Activated CD4-positive, alpha-beta T cell treated with anti-CD3 and anti-CD28 coated beads for 48 hours (primary cell): ENCODE measurements at places on chromosomes 5 and 9.

DNA sequence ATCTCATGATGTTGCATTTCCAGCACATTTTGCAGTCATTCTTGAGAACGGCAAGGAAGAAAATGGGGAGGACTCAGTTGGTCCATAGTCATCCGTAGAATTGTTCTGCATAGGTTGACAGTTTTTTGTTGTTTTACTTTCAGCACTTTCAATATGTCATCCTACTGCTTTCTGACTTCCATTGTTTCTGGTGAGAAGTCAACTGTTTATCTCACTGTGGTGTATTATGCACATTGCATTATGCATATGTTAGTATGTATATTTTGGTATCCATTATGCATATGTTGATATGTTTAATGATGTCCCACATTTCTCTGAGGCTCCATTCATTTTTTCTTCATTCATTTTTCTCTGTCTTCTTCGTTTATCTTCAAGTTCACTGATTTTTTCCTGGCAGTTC lies 10.5 kb downstream of the ADAMTS16 start:
- no peak for DNase-seq

GRCh38 chr5:52709167-52709925 lies 78.4 kb upstream of the ITGA1 start:
- DNase-seq = no peak

DNA sequence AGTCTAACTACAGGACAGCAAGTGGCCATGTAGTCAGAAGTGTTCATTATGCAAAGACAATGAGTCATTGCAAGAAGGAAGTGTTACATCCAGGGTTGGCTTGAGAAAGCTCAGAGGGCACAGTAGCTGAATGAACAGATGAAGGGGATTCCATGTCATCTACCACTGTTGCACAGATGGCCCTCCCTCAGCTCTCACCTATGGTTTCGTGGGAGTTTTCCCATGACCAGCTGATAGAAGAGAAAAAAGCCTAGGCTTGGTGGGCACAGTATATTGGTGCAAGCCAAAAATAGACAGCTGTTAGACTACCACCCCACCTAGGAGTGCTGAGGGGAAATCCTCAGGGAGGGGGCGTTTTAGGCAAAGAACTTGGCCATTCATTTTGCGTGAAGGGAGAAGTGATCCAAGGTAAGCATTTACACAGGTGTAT lies 217.0 kb downstream of the DMRT2 start:
- no peak for DNase-seq

- DNase-seq = no peak
These were observed 580.6 kb downstream of the PTPRD start for GRCh38 chr9:10032166-10032565.

GRCh38 chr5:95951916-95952315 lies 9.7 kb downstream of the ELL2 start:
- DNase-seq = no peak

DNA sequence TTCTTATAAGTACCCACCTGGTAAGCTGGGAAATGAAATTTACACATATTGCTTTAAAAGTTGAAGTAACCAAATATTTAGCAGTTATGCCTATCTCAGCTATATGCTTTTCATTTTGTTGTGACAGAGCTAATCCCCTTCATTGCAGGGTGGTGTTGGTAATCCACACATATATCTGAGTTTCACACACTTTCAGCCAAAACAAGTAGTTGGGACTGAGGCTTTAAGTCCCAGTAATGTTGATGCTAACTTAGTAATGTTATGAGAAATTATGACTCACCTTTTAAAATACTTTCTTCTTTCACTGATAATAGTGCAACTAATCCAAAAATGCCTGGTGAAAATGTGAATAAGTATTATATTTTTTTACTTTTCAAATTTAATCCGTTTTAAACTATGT lies 19.2 kb upstream of the RICTOR start:
- no peak for DNase-seq

DNA sequence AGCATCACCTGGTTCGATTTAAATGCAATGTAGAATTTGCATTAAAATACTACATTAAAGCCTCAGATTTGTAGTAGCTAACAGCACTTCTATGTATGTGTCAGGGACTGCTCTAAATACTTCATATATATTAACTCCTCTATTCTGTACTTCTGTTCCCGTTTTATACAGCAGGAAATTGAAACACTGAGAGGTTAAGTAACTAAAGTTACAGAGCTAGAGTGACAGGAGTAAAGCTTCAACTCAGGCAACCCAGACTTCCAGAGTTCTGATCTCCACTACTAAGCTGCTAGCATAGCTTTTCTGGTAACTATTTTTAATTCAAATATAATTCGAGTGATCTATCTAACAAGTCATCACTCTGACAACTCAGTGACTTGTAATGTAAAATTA lies 619 bp upstream of the APC start:
- no peak for DNase-seq

GRCh38 chr5:143201589-143201988 lies 201.9 kb downstream of the NR3C1 start:
- DNase-seq = no peak

DNA sequence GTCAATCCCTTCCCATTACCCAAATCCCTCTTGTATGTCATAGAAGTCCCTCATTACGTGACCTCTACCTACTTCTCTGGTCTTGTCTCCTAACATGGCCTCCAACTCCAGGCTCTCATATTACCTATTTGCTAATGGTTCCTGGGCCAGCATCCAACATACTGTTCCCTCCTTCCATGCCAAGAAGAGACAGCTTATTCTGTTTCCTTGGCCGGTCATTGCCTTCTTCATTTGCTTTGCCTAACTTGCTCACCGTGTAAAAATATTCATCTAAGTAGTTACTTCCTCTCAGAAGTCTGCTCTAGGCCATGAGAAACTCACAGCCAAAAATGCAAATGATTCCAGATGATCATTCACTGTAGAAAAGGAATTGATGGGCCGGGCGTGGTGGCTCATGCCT lies 8.9 kb upstream of the IL6ST start:
- DNase-seq = no peak

- no peak for DNase-seq
These were observed 94.3 kb downstream of the DAP start for GRCh38 chr5:10666531-10667299.

- no peak for DNase-seq
These were observed 8.2 kb upstream of the DOCK2 start for GRCh38 chr5:169628892-169629291.

GRCh38 chr9:88197781-88198340 lies 59.6 kb upstream of the SPATA31C2 start:
- no peak for DNase-seq

DNA sequence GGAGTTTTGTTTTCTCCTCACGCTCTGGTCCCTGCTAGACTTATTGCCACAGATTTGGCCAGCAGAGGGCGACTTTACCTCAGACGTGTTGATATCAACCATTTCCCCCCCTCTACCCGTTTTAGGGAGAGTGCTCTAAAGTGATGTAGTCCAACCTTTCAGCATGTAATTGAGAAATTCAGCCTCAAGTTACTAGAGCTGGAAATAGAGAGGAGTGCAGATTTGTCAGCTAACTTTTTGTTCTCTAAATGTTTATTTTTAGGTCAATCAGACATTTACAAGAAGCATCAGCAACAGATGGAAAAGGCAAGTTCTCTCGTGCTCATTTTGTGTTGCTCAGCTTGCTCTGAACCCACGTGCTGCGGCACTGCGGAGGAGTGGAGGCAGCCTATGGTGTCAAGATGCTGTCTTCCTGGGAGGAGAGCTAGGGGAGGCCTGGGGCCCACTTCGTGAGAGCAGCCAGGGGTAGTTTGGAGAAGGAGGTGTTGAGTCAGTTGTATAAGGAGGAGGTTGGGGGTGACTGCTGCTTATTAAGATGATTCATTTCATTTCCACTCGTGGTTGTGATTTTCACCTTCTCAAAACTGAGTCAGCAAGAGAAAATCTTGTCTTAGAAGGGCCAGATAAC lies 53.6 kb downstream of the GPR107 start:
- peak; percentile 91 for DNase-seq

GRCh38 chr9:86413971-86414880 lies 60.0 kb upstream of the TUT7 start:
- no peak for DNase-seq

GRCh38 chr5:81794226-81794625 lies 43.3 kb upstream of the SSBP2 start:
- DNase-seq = no peak

- no peak for DNase-seq
These were observed 12.4 kb upstream of the MAML1 start for GRCh38 chr5:179720222-179720621.

DNA sequence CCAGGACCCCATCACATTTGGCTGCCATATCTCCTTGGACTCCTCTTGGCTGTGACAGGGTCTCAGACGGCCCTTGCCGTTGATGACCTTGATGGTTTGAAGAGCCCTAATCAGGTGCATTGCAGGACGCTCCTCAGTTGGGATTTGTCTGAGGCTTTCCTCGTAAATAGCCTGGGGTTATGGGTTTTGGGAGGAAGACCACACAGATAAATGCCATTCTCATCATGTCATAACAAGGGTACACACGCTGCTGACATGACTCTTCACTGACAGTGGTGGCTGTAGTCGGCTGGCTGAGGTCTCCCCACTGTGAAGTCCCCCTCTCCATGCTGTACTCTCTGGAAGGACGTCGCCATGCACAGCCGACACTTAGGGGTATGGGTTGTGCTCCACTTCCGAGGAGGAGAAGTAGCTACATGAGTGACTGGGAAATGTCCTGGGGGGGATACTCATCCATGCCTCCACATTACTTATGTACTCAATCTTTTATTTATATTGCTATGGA lies 42.9 kb upstream of the SPTLC1 start:
- no peak for DNase-seq

GRCh38 chr9:117268847-117269446 lies 145.9 kb downstream of the ASTN2 start:
- DNase-seq = no peak

DNA sequence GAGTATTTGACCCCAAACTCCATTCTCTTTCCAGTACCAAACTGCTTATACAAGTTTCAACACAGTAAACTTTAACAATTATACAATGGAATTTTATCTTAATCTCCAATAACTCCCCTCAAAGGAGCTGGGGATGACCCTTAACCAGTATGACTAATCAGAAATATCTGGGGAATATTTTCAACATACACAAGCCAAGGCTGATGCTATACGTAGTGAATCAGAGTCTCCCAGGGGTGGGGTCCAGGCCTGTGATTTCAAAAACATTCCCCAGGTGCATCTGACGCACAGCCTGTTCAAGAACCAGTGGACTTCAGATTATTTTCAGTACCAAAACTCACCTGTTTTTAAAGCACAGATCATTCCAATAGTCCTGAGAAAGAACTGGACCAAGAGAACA lies 11.8 kb upstream of the SEMA5A start:
- DNase-seq = no peak

GRCh38 chr9:76150013-76150412 lies 244.2 kb downstream of the RFK start:
- no peak for DNase-seq

DNA sequence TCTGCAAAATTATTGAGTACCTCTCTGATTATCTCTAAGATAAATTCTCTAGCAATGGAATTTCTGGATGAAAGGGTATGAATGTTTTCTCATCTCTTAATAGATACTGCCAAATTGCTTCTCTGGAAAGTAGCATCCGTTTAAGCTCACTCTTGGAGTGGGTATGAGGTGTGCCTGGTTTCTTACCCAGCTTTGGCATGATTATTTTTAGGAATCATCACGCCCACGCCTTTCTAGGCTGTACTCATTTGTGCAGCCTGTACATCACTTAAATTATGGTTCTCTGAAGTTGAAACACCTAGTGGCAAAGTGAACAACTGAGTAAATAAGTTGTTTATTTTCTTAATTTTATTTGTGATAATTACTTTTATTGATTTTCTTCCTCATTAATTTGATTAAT lies 156.5 kb upstream of the IL12B start:
- DNase-seq = no peak

GRCh38 chr9:91282292-91282691 lies 79.4 kb downstream of the AUH start:
- DNase-seq = no peak

GRCh38 chr5:106822851-106823250 lies 847.9 kb downstream of the EFNA5 start:
- no peak for DNase-seq

GRCh38 chr9:121700165-121700831 lies 48.9 kb downstream of the DAB2IP start:
- peak; percentile 27 for DNase-seq

- no peak for DNase-seq
These were observed 257.8 kb downstream of the BNC2 start for GRCh38 chr9:16612627-16613026.

DNA sequence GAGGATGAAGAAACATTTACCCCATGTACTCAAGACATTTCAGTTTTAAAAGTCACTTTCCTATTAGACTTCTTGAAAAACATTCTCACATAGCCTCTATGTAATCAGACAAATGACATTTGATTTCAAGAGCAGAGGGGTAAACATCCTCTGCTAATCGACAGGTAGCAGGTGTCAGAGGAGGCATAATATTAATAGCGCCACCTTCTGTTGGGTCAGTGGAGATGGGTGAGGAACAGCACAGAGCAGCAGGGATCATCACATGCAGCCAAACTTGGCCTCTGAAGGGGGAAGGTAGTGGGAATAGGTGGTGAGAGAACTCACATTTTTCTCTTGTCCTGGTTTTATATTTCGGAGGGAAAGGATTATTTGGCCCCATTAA lies 3.3 kb upstream of the LSM11 start:
- DNase-seq = peak; percentile 23

GRCh38 chr5:54159153-54159892 lies 151.1 kb downstream of the ARL15 start:
- no peak for DNase-seq

DNA sequence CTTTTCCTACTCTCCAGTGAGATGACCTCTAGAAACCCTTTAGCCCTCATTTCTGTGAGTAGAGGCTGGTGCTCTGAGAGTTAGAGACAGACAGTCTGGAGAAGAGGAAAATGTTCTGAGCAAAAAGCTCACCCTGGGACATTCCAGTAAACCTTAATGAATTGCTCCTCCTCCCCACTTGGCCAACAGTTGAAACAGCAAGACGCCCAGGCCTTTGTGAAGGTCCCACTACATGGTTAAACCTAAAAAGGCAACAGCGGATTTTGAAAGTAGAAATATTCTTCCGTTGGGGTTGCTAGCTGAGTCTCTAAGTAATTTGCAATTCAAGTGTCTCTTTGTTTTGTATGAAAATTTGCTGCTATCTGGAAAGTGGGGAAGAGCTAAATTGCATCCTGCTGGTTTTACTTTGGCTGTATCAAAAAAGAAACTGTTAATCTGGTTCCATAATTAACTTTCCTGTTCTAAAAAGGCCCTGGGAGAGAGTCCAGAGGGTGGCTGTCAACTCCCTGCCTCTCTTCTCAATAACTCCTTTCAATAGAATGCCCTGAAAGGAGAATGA lies 63.8 kb downstream of the ATP10B start:
- no peak for DNase-seq
